ENCODE measurements at places on chromosomes 16 and 17.

- DNase-seq, result no peak
Observed at GRCh38 chr17:34249061-34249460, 6.0 kb upstream of the CCL2 start.

GRCh38 chr16:12588510-12588909, 215.2 kb downstream of the CPPED1 start:
- no peak for DNase-seq

GRCh38 chr17:80585890-80586845, 41.5 kb downstream of the RPTOR start:
- no peak for DNase-seq

DNA sequence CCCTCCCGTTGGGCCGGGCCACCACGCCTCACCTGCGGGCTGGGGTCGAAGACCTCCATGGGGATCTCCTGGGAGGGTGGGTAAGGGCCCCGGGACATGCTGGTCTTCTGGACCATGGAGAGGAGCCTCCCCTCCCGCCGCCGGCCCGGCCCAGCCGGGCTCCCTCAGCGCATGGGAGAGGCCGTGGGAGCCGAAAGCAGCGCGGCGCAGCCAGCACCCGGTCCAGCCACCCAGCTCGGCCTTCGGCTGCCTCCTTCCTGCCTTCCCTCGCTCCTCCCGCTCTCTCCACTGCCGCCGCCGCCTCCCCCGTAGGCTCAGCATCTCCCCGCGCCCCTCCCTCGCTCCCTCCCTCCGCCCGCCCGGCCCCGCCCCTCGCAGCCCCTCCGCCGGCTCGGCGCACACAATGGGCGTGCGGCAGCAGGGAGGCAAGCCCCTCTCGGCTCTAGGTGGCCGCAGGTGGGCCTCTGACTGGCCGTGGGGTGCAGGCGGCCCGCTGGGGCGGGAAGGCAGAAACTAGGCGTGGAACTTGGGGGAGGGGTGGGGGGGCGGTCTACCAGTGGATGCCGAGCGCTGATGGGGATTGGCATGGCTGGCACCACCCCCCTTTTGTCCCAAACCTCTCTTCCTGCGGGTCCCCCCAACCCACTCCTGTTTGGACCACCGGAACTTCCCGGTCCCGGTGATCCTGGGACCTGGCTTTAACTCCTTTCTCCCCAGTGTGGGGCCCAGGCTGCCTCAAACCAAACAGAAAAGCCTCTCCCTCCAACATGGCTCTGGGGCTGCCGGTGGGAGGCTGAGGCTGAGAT, at the start of gene CACNB1:
TSS of gene CACNB1 (minus strand) at position 290 of the 806 bp plus-strand sequence. CDS start at position 116, 174 bp downstream.
- DNase-seq, result peak; percentile 66

- DNase-seq, result peak; percentile 62
Observed at GRCh38 chr17:43766413-43767052, 7.9 kb upstream of the SOST start.

- DNase-seq, result no peak
Observed at GRCh38 chr17:50890675-50891516, 24.7 kb upstream of the TOB1 start.

GRCh38 chr16:7088711-7089110, 243.9 kb upstream of the RBFOX1 start:
- DNase-seq, result no peak

DNA sequence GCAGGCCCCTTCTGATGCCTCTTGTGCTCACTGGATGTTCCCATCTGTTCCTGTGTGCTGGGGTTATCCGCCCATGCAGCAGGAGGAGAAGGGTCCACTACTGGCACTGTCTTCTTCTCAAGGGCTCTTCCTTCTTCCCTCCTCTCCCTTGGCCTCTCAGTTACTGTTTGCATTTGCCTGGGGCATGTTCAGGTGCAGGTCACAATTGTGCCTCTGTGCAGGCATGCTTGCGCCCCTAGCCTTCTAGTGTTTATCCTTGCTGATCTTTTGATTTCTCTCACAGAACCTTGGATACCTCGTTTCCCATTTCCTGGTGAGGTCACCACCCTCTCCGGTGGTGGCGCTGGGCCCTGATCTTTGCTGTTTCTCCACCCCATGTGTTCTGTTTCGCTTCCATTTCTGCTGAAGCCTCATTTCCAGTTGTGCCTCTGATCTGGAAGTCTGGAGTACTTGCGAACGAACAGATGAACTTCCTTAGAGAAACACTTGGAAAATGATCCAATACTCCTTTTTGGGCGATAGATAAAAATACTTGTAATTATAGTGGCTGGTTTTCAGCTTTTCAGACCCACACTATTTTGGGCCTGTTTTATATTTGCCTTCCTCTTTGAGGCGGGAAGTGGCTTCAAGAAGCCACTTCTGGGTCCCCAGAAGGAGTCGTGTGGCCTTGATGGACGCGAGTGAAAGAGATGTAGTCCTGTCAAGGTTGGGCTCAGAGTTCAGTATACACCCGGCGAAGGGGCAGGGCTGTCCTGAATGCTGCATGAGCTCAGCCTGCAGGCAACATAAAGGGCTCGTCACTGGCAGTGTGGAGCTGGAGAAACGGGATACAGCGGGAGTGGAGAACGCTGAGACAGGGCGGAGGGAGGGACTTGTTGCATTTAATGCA, 312.9 kb downstream of the SNX29 start:
- DNase-seq, result no peak

DNA sequence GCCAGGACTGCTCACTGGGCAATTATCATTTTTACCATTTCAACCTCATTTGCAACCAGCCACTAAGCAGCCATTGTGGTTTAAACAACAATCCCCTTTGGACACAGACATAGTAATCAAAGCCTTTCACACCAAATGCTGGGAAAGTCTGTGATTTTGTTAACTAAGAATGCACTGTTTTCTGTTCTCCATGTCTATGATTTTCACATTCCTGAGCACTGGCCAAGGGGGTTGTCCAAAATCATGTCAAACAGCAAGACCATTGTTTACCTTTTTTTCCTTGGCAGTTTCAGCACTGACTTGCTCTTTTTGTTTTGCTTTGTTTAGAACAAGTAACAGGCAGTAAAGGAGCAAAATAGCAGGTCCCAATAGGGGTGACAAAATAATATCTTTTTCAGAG, 106.3 kb upstream of the SIAH1 start:
- no peak for DNase-seq

DNA sequence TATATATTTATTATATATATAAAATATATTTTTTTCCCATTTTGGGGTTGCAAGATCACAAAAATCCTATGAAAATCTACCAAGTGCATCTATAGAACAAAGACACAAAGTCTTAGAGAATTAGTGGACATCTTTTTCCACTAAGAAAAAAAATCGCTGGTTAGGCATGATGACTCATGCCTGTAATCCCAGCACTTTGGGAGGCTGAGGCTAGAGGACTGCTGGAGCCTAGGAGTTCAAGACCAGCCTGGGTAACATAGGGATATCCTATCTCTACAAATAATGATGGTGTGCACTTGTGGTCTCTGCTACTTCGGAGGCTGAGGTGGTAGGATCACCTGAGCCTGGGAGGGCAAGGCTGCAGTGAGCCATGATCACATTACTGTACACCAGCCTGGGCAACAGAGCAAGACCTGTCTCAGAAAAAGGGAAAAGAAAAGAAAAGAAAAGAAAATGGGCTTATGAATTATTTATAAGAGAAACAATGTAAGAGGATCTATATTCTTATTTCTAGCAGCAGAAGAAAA, 185.1 kb upstream of the PSMD7 start:
- DNase-seq, result no peak

GRCh38 chr17:64063766-64064224, 43.4 kb upstream of the ICAM2 start:
- peak; percentile 52 for DNase-seq

GRCh38 chr17:32596628-32597027, 109.8 kb downstream of the CDK5R1 start:
- DNase-seq, result no peak

GRCh38 chr16:2704983-2705275, 15.1 kb downstream of the PRSS27 start:
- DNase-seq, result no peak

DNA sequence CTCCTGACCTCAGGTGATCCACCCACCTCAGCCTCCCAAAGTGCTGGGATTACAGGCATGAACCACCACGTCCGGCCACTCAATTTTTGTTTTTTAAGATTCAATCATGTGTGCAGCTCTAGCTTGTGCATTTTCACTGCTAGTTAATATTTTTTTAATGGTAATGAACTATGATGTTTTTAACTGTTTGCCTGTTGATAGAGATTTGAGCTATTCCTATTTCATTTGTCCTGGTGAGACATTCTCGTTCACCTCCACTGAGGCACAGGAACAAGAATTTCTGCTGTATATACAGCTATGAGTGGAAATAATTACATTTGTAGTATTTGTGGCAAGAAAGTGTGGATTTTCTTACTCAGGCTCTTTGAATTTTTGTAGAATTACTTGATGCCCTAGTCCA, 137.7 kb upstream of the MYOCD start:
- no peak for DNase-seq

DNA sequence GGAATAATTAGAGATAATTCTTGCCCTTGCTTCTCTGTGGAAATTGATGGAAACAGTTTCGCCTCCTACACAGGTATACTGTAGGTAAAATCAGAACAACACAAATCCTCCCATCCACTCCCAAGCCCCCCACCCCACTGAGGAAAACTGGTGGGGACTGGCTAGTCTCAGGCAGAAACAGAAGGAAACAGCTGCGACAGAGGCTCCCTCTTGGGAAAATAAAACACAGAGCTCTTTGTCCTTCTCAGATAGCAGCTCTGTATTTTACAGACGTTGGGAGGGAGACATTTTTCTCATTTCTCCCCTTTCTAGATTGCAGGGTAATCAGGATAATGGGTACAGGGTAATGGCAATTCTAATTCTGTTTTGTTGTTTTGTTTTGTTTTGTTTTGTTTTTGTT, 1.1 kb downstream of the SLFN13 start:
- DNase-seq, result no peak

DNA sequence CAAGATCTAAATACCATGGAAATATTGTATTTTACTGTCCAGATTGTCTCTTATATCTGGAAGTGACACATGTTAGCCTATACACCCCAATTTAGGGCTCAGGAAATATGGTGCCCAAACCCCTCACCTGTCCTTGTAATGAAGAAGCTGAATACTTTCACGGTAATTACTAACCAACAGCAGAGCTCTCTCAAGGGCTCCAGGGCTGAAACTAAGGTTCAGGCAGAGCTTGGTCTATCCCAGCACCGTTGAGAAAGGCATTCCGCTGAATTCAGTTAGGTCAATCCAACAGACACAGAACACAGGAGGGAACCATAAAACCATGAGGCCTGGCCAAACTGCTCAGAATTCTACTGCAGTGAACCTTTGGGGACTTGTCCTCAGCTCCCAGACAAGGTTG, 14.9 kb downstream of the MYO18A start:
- no peak for DNase-seq

DNA sequence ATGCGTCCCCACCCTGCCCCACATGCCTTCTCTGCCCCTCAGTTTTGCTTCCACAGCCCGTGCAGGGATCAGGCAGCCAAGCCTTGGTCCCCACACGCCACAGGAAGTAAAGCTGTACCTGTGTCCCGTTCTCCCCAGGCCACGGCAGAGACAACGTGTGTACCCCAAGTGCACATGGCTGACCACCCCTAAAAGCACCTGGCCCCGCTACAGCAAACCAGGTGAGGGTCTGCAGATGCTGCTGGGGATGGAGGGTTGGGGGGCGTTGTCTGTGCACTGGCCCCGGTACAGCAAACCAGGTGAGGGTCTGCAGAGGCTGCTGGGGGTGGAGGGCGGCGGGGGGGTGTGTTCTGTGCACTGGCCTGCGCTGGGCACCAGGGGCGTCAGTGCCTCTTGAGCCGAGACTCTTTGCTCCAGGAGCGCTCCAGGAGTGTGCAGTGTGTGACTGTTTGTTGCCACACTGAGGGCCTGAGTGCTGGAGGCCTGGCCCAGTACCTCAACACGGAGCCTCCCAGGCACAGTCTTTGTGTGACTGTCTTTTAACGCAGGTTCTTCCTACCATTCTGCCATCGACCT, 18.8 kb downstream of the TCF25 start:
- DNase-seq, result no peak

DNA sequence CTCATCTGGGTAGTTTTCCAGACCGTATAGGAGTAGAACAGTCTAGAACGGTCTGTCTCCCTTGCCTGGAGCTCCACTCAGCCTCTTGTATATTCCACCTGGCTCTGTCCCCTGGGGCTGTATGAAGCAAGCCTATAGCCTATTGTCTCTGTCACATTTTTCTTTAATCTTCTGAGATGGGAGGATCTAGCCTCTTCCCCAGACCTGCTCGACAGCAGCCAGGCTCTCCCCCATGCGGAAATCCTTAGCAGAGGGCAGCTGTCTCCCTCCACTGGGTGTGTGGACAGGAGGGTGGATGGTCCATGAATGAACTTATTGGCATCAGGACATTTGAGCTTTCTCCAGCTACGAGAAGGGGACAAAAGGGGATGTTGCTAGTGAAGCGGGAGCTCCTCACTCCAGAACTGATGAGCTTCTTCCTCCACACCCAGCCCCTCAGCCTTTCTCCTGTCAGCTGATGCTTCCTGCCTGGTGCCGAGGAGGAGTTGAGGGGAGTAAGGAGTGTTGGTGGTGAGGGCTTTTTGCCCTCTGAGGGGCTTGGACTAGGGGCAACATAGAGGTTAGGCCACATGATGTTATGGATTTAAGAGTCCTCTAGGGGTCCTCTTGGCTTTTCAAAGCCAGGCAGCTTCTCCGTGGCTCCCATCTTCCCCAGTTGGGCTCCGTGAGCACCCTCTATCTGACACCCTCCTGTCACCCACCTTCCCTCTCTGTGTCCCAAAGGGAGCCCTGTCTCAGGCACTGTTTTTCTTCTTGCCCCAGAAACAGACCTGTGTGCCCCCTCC, 28.0 kb downstream of the ARHGAP23 start:
- no peak for DNase-seq

GRCh38 chr17:44801880-44802279, 28.2 kb downstream of the GJC1 start:
- no peak for DNase-seq

DNA sequence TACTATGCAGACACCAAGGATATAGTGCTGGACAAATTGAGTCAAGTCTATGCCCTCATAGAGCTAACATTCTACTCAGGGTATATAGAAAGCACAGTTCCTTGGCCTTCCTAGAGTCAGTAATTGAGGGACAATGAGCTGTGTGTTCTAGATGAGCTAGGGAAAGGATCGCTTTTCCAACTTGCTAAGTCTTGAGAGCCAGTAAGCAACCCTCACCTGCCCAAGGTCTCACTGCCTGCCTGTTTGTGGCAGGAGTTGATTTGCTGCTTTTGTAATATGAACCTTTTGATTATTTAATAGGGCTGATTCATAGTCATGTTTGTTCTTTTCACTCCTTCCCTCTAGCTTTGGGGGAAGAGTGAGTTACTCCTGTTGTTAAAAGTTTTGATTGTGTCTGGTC, 6.5 kb downstream of the DDX42 start:
- DNase-seq, result no peak

GRCh38 chr17:77577491-77577890, 381.0 kb upstream of the TNRC6C start:
- DNase-seq, result no peak

DNA sequence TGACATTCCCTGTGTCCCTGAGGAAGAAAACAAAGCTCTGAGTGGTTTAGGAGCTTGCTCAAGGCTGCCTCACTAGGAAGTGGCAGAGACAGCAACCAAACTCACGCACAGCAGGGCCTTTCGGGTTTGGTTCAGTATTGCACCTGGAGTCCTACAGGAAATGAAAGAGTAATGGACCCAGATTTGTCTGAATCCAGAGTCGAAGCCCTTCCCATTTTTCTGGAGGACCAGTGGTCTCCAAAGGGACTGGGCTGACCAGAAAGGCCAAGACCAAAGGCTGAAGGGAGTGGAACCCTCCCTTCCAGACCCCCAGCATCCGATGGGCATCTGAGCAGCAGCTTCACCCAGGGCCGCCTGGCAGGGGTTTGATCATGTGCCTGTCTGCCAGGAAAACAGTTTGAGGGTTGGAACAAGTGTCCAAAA, 85.5 kb upstream of the RPL38 start:
- no peak for DNase-seq

- DNase-seq, result no peak
Observed at GRCh38 chr16:69860233-69861231, 90.6 kb upstream of the CLEC18A start.

- DNase-seq, result no peak
Observed at GRCh38 chr17:30831257-30831656, 509 bp upstream of the ATAD5 start.
